Stimulated activated CD4-positive, alpha-beta T cell treated with anti-CD3 and anti-CD28 coated beads, Interleukin-2, amount 100 ng/mL, for 48 hours (primary cell): ENCODE measurements at places on chromosomes 16 and 17.

DNA sequence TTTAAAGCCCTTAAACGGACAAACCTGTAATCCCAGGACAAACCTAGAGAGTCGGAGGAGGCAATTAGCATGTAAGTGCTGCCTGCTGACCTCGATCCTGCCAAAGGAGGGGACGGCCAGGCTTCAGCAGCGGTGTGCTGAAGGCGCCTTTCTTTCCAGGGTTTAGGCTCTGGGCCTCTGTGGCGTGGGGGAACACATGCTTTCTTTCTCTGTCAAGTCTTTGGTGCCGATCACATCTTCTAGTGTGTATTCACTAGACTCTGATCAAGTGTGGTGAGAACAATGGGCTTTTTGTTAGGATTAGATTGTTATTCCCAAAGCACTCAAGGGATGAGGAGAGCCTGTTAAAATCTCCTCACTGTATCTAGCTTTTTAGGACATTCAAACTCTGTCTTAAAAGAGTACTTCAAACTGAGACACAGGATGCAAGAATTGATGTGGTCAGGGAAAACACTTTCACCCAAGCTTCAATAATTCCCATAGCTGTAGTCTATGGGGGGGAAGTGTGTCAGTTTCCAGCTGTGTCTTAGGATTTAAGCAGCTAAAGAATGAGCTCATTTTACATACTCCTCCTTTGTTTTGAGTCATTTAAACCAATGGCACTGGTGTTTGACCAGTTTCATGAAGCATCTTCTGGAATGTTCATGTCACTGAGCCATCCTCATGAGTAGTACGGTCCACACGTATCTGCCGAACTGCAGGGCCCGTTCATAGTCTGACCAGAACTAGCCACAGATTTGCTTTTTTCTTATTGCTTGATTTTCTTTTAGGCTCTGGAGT is 51.2 kb downstream of the RPA1 start:
- DNase-seq = no peak

GRCh38 chr16:87690911-87691685 is 74.7 kb downstream of the KLHDC4 start:
- DNase-seq = no peak

DNA sequence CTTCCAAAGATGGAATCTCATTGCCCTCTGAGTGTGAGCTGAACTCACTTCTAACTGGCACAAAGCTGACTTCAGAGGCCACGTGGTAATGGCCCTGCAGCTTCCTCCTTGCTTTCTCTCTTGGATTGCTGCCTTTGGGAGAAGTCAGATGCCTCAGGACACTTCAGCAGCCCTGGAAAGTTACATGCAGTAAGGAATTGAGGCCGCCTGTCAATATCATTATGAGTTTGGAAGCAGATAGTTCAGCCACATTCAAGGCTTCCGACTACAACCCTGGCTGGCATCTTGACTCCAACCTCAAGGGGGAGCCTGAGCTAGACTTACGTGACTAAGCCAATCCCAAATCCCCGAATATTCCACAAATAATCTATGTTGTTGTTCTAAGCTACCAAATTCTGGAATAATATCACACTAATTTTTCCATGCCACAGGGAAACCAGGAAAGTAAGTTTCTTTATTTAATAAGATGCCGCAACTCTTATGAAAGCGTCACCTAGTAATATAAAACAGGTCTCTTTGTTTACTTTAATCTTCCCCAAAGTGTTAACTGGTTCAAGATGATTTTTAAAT is 13.6 kb downstream of the CEP20 start:
- no peak for DNase-seq

DNA sequence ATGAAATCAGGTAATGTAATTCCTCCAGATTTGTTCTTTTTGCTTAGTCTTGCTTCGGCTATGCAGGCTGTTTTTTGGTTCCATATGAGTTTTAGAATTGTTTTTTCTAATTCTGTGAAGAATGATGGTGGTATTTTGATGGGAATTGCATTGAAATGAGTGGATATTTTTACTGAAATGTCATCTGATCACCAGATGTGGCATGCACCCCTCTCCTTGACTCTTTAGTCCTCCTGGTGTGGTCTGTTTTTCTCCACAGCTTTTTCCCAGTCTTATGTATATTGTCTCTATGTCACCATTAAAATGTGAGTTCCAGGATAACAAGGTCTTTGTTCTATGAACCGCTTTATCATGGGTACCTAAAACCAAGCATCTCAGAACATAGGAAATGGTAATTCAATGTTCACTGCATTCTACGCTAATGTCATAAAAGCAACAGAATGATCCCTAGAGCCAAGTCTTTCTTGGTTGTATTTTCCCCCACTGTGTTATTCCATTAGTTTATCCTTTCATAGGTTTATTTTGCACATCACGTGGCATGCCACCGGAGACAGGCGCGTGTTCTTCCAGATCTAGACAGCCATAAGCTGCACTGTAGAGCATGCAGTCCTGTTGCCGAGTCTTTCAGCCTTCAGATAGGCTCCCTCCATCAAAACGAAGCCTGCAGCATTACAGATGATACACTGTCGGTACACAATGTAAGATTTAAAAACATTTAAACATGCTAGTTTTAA is 172.5 kb downstream of the RPTOR start:
- no peak for DNase-seq

GRCh38 chr16:84759061-84759460 is 59.3 kb downstream of the USP10 start:
- no peak for DNase-seq
